ENCODE measurements at places on chromosomes 4 and X. TPM values are rescaled to one million over a fixed set of nuclear protein-coding genes. Genes with fewer than 3 reads are reported as not detected.

Gene RHOXF1
- polyA plus RNA-seq: 3.6 TPM

Gene ARHGAP6
- 16.6 TPM for polyA plus RNA-seq

Gene KLHL4
- polyA plus RNA-seq: 8.2 TPM

Gene ABCB7
- 26.7 TPM for polyA plus RNA-seq

Gene TRIM2
- polyA plus RNA-seq: 80.7 TPM

Gene POU4F2
- polyA plus RNA-seq: not detected

Gene PCDH7
- 17.4 TPM for polyA plus RNA-seq
